ENCODE measurements at places on chromosomes 5 and 9.
A peak's percentile ranks its signal among the peaks of the same experiment; 100 is the strongest.

DNA sequence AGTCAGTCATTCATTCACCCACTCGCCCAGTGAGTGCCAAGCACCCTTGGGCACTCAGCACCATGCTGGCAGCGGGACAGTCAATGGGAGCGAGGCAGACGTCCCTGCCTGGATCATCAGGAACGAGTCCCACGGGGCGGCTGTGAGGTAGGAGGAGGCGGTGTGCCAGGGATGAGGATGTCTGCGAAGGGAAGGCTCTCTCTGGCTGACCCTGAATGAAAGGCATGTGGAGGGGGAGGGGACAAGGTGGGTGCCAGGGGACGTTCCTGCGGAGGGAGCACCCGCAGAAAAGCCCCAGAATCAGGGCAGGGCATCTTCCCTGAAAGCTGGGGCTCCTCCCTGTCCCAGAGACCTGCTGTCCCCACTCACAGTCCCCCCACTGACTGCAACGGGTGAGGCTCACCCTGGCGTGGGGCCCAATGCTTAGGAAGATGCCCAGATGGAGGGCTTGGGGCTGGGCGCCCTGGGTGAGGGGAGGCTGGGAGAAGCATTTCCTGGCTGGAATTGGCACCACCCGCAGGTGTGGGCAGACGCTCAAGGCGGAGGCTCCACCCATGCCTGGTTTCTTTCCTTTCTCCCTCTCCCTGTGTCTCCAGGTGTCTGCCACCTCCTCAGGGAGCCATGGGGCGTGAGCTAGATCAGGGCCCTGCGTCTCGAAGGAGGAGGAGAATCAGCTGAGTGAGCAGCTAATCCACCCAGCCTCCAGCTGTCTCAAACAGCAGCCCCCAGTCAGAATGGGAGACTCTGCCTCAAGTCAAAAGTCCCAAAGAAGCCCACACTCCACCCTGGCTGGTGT, 179.0 kb upstream of the PPP1R26 start:
- DNase-seq, result peak; percentile 26

DNA sequence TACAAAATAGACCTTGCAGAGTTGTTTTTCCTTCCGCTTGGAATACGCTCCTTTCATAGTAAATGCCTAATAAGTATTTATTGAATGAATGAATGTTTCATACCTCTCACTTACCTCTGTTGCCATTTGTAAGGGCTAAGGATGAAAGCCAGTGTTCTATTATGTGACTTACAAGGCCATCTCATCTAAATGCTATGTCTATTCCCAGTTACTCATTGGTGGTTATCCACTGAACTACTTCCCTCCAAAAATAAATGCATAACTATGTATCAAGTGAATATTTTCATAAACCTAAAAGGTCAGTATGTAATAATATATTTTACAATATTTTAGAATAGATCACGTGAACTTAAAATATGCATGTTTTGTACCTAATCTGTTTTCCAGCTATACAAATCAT, 670.5 kb upstream of the RGMB start:
- no peak for DNase-seq

- DNase-seq, result no peak
These were observed 3.5 kb downstream of the TMEM38B start for GRCh38 chr9:105697871-105698270.

DNA sequence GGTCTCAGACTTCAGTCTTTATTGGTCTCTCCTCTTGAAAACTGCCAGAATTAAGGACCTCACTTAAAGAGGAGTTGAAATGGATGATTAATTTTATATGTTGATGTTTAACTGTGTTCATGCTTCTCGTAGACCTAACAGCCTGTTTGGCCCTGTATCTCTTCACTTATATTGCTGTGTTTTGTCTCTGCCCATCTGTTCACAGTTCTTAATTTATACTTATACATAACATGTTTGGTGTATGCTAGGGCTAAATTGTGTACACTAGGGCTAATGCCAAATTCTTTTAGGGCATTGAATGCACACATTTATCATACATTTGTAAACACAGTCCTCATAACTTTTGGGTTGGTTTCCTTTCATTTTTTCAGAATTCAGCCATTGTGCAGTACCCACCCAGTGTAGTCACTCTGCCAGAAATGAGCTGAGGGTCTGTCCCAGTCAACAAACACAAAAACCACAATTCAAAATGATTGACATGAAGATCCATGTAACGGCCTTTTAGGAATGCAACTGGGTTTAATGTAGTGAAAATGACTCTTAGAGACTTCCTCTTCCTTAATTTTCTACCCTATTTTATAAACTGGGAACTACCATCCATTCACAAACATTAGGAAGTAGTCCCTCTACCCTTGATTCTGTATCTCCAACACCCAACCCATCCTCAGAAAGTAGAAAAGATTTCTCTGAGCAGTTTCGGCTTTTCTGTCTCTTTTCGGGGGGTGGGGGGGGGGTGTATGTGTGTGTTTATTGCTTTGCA, 668.8 kb upstream of the KLF4 start:
- no peak for DNase-seq

DNA sequence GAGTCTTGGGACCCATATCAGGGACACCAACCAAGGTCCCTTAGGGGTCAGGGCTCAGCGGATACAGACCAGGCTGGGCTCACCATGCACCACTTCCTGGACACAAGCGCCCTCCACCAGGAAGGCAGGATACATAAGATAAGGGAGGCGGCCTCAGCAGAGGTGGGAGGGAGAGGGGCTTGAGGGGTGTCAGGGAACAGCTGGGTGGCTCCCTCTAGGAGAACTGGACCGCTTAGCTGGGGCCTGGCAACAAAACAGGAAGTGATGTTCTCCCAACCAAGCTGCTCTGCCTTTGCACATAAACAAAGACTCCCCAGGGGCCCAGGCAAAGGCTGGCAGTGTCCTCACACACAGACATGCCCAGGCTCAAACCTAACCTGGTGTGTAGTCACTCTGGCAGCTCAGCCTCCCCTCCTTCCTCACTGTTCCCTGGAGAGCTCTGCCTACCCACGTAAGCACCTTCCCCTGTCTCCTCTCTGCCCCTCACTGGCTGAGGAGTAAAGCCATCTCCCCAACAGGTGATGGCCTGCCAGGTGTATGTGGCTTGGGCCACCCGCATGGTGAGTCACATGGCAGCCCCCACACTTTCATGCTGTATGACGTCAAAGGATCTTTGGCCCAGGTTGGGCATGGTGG, 5.8 kb upstream of the BICD2 start:
- no peak for DNase-seq

DNA sequence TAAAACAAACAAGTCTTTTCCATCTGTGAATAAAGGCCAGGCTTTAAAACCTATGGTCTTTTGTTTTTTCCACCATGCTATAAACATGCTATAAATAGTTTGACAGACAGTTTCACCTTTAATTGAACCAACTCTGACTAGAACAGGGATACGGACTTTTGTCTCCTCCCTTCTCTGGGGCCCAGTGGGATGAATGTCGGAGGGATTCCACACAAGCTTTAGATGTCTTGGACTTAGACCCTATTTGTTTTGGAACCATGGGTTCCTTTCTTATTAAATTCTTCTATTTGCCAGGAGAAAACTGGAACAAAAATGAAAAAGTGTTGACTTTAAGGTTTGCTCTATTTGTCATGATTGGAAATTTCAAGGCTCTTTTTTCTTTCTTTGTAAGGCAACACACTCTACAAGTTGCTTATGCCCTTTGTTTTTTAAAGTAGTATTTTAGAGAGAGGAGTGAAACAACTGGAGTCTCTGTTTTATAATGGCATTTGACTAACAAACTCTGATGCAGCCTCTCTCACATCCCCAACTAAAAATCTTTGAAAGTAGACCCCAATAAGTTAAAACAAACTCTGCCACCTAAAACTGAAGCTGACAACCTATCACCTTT, 145.3 kb downstream of the MLLT3 start:
- DNase-seq, result no peak

GRCh38 chr9:7560669-7561305, 238.8 kb downstream of the DMAC1 start:
- DNase-seq, result no peak

- DNase-seq, result no peak
These were observed 18.0 kb downstream of the PRUNE2 start for GRCh38 chr9:76887951-76888350.

- no peak for DNase-seq
These were observed 104.3 kb upstream of the PITX1 start for GRCh38 chr5:135138116-135138850.

DNA sequence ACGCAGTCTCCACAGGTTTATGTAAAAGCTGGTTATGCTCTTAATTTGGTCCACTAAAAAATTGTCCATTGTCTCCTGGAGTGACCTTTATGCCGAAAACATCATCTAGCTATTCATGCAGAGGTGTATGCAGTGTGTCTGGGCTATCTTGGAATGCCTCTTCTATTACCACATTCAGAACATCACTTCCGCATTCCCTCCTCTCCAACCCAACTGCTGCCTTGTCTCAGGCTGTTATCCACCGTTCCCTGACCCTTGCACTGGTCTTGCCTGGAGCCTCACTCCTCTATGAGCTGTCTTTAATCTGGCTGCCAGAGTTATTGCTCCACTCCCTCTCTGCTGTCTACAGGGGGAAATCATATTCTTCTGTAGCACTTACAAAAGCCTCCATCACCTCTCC, 214.1 kb upstream of the ANKRD55 start:
- no peak for DNase-seq

- DNase-seq, result no peak
These were observed 547.8 kb downstream of the CCDC171 start for GRCh38 chr9:16100537-16101091.

GRCh38 chr9:122179690-122180074, 20.0 kb downstream of the MORN5 start:
- DNase-seq, result no peak

GRCh38 chr5:143751342-143751741, 60.6 kb upstream of the HMHB1 start:
- DNase-seq, result no peak

DNA sequence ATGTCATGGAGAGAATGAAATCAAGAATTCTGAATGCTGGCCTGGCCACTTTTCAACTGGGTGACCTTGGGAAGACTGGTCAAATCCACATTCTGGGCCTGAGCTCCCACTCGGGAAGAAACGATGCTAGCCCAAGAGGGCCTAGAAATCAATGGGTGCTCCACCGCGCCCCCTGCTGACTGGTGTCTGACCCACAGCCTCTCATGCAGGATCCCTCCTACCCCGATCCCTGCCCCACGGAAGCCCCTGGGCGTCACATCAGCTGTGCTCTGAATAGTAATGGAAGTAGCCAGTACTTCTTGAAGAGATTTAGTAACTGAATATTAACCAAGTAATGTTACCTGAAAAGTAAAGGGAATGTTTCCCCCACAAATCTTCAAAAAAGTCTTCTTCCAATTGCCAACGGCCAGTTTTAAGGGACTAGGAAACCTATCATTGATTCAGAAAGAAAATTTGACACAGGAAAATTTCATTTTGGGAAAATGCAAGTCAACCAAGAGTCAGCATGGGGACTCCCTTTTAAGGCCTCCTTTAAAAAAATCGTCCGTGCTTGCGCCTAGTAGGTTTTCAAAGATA, 43.9 kb downstream of the CRB2 start:
- DNase-seq, result no peak

- no peak for DNase-seq
These were observed 234.2 kb upstream of the MEF2C start for GRCh38 chr5:89117124-89117644.

GRCh38 chr9:128495296-128495695, 9.2 kb upstream of the GLE1 start:
- DNase-seq, result no peak

GRCh38 chr9:76349865-76350264, 44.4 kb downstream of the RFK start:
- DNase-seq, result no peak

DNA sequence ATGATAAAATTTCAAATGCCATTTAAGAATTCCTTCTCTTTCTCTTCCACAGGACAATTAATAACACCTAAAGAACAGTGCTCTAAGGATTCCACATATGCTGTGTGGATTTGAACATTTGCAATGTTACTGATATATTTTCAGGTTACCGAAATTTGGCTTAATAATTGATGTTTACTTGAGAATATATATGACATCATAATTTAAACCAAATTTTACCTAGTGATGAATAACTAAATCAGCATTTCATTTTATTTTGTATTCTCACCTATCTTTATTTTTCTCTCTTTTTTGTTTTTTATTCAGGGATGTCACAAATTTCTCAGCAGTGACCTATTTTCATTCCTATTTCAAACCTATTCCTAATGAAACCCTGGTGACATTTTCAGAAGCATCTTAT, 429.6 kb downstream of the SLCO4C1 start:
- DNase-seq, result no peak

- DNase-seq, result no peak
These were observed 173.5 kb upstream of the FBXL7 start for GRCh38 chr5:15326471-15326870.

DNA sequence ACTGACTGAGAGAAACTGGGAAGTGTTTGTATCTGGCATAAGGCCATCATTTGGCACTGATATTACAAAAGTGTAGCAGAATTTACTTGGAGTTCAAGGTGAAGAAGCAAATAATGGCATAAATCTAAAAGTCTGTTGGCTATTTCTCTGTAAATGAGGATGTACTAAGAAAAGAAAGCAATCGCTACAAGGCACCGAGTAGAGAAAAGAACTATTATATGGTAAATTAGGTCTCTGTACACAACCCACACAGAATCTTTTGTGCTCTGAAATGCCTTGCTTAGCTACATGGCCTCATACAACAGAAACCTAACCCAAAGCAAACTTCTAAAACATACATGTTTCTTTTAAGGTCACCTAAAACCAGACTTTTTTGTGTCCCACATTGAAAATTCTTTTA, 290.1 kb upstream of the WWC1 start:
- no peak for DNase-seq

GRCh38 chr9:21852754-21853153, 50.3 kb downstream of the MTAP start:
- no peak for DNase-seq

DNA sequence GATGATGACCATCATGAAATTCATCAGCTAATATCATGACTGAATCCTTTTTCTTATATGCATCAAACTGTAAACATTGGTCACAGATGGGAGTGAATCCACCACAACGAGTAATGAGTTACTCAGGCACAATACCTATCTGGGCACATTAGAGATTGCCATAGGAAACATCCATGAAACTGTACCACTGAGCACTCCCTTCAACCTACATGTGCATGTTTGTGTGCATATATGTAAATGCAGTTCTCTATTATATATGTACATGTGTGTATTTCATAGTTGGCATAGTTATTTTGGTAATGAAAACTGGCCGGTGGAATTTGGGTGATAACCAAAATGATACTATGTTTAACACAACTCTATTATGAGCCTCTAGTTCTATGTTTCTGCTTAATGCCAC, 387.3 kb upstream of the ARRDC3 start:
- DNase-seq, result no peak

- DNase-seq, result no peak
These were observed 64.2 kb downstream of the LHX2 start for GRCh38 chr9:124075761-124076160.

- DNase-seq, result no peak
These were observed 41.1 kb downstream of the UBE2QL1 start for GRCh38 chr5:6489643-6490185.
